ENCODE measurements at places on chromosomes 4 and X.

DNA sequence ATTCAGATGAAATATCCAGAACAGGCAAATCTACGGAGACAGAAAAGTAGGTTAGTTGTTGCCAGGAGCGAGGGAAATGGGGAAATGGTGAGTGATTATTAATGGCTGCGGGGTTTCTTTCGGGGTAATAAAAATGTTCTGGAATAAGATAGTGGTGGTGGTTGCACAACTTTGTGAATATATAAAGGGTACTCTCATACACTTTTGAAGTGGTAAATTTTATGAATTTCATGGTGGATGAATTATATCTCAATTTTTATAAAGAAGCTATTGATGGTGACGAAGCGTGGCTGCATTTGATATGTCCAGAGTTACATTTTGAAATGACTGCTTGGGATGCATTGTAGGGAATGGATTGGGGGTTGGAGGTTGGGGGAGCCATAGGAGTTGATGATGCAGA is 16.3 kb downstream of the FAM47E start:
- no peak for DNase-seq

GRCh38 chrX:72203421-72203820 is 21.9 kb downstream of the PIN4 start:
- no peak for DNase-seq

GRCh38 chrX:13778916-13779315 is 38.0 kb downstream of the GPM6B start:
- DNase-seq: no peak

- no peak for DNase-seq
Measured at GRCh38 chr4:123587983-123588494, 191.4 kb downstream of the SPRY1 start.
